ENCODE measurements at places on chromosomes 12 and 14. TPM values are rescaled to one million over a fixed set of nuclear protein-coding genes. Genes with fewer than 3 reads are reported as not detected.

DNA sequence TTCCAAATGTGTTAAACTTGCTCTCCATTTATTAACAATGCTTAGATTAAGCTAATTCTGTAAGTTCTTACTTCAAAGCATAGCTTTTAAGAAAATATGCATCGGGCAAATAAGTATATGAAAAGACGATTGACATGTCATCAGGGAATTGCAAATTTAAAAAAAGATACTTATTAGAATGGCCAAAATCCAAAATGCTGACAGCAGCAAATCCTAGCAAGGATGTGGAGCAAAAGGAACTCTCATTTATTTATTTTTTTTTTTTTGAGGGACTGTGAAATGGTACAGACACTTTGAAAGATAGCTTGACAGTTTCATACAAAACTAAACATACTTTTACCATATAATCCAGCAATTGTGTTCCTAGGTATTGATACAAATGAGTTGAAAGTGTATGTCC, 779.5 kb upstream of the MDGA2 start:
- no peak for DNase-seq

GRCh38 chr14:60859525-60859924, 121.4 kb downstream of the TRMT5 start:
- no peak for DNase-seq

DNA sequence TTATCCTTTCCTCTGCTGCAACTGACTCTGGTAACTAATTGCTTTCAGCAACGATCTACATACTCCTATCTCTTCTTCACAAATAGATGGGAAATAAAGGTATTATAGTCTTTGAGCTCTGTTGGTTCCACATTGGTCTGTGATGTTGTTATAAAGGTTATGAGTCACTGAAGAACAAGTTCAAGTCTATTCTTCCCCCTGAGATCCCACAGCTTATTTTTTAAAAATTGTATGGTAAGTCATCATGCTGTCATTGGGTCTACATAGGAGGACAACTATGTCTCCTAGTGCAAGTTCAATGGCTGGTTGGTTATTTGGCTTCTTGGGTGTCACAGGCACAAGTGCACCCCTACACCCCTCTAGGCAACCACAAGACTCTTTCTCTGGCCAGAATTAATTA, 49.6 kb upstream of the PTCSC3 start:
- no peak for DNase-seq

DNA sequence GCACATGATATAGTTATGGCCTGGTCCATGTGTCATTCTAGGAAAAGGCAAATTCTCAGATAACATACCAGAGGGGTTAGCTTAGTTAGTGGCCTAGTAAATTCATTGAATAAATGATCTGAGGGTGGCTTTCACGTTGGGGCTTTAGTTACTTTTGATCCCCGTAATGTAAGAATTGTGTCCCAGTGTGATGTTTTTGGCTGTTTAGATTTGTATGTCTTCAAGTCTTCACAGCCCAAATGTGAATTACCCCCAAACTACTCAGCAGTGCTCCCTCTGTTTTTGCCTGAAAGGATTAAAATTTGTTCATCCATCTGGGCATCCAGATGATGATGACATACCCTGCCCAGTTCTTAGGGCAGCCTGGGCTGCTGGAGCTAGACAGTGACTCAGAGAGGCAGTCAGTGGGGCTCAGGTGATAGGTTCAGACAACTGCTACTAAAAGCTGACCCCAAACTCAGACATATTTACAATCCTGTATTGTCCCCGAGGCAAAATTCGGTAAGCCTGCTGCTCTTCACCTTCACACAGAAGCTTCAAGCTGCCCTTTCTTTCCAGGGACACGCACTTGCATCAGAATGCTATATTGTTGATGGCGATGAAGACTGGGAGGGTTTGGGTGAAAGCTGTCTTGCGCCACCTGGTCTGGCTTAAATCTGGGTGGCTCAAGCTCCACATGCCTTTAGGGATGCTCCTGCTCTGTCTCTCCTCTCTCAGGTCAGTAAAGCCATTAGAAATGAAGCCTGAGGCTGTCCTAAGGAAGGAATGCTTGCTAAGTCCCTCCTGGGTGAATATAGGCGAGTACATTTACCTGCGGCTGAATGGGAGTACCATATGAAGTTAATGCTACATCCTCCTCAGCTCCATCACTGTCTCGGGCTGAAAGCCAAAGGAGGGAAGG, 10.3 kb downstream of the GPRC5D start:
- DNase-seq, result no peak

- no peak for DNase-seq
Observed at GRCh38 chr14:101027291-101027690, 123.8 kb upstream of the RTL1 start.

The KRT3 gene
- total RNA-seq, result not detected
